ENCODE measurements at places on chromosomes 2 and 18.

DNA sequence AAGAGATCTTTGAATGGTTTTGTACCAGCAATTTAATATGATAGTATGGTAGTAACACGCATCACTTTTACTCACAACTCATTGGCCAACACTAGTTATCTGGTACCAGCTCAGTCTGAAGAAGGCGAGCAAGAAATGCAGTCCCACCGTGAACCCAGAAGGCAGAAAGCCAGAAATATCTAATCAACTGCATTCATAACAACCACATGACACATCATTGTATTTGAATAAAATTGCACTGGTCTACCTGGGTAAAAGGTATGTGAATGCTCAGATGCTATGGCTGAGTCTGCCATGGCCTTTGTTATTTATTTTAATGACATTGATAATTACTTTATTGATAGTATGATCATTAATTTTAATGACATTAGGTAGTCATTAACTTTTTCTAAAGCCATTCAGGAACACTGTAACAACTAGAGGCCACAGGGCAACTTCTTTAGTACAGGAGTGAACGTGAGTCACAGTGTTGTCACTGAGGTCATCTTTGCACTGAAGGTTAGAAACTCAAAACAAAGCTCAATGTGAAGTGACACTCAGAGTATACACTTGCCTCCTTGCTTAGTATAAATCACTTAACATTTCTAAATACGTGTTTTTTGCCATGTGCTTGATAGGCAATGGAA, 475.6 kb upstream of the TNP1 start:
- DNase-seq: no peak

GRCh38 chr2:226477221-226478108, 322.2 kb downstream of the IRS1 start:
- no peak for DNase-seq

DNA sequence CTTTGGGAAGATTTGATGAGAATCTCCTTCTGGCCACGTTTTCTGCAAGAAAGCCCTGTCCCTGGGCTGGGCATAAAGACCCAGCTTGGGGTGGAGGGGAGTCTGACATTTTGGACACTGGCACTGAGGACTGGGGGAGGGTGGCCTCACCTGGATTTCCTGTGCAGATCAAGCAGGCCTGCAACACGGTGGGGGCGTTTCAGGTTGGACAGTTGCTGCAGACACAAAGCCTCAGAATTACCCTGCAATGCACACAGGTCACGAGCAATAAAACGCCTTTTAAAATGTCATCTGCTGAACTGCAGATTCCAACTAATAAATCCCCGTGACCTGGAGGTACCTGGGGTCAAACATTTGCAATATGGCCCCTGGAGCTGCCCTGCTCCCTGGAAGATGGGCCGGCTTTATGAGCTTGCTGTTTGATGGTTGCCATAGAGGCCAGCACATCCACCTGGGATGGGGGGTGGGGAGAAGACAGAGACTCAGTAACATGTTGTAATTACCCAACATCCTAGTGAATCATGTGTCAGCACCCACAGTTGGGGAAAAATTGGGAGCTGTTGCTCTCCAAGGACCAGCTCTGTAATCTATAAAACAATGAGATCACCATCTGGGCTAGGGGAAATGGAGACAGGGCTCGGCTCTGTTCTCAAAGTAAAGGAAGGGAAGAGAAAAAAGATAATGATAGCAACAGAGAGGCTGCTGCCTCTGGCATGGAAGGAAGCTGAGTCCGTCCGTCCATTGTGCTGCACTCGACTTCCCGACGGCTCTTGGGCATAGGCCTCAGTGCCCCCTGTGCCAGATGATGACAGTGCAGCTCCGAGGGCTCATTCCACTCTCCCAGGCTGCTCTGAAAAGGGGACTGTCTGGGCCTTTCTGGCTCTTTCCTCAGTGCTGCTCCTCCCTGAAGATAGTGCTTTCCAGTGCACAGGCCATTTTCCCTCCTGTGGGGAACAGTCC, 340.3 kb downstream of the CYRIA start:
- DNase-seq: no peak

DNA sequence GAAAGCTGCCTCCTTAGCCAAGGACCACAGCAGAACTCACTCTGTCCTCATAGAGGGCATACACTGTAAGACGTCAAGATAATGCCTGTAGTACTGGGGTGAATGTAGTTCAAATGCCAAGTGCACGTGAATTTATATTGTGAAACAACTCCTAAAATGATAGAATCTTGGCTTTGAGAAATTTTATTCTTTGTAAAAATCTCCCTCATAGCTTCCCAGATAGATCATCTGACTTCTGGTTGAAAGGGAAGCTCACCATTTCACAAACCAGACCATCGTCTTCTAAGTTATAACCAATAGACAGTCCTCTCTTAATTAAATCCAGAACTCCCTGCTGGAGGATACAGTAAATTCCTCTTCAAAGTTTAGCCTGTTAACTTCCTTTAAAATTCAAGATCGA, 110.9 kb upstream of the MSTN start:
- DNase-seq: no peak

DNA sequence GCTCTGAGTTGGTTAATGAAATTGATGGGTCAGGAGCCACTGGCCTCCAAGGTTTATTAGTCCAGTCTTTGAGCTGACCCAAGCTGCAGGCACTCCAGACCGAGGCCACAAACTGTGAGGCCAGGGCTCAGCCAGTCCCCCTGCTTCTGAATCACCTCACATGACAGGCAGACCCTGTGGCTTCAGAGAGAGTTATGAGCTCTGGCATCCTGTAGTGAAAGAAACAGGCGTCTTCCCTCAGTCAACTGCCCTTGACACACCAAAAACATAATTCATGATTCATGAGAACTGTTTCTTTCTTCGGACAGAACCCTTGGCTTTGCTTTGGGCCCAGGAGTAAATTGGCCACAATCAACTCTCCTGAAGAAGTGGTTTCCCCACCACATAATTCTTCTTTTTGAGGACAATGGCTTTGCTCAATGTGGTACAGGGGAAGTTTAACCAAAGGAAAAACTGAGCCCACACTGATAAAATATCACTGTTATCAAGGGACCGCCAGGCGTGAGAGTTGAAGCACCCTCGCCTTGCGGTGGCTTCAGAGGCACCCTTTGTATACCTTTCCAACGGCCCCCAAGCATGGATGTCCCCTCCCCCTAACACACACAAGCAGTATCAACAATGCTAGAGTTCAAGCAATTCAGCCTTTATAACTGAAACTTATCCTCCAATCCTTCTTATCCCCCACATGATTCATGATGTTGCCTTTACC, 226.9 kb downstream of the CYRIA start:
- DNase-seq: no peak

DNA sequence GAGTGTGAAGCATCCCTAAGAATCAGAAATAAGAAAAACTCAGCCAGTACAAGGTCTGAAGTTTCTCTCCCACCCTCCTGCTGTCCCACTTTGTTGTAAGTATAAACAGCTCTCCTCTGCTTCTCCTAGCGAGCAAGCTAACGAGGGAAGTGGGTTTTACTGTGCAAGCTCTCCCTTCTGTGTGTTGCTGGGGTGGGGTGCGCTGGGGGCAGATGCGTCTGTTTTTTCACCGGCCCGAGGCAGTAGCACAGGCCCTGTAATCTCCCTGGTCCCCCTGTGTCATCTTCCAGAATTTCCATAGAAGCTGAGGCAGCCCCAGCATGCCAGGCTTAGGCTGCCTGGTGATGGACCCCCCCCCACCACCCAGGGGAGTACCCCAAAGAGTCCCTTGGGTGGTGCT, 9.4 kb upstream of the CXCR4 start:
- no peak for DNase-seq

GRCh38 chr2:10900216-10901109, 11.3 kb upstream of the KCNF1 start:
- DNase-seq: no peak

DNA sequence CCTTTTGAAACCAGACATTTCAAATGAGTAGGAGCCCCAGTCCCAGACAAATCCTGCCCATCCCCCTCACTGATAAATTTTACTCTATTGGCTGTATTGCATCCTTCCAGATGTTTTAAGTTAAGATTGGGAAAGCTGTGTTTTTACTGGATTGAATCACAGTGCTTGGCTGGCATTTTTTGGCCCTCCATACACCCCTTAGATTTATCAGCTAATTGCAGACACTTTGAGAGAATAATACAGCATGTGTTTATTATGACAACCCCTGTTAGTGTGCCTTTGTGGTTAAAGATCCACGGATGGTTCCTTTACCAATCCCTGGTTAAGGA, 74.9 kb downstream of the ANTXR1 start:
- DNase-seq: no peak

DNA sequence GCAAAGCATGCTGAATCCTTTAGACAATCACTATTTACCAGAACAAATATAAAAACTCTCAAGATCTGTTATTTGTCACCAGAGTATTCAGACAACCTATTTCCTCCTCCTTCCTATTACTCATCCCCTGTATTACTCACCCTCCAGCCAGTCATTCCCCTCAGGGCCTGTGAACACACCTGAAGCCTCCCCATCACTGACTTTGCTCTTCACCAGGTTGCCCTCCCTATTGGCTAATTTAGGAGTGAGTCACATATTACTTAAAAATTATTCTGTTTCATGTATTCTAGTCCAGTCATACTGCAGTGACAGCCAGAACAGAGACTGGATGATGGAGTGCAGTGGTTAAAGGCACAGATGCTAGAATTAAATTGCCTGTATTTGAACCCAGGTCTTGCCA, 3.7 kb upstream of the ATG16L1 start:
- DNase-seq: peak; percentile 66

DNA sequence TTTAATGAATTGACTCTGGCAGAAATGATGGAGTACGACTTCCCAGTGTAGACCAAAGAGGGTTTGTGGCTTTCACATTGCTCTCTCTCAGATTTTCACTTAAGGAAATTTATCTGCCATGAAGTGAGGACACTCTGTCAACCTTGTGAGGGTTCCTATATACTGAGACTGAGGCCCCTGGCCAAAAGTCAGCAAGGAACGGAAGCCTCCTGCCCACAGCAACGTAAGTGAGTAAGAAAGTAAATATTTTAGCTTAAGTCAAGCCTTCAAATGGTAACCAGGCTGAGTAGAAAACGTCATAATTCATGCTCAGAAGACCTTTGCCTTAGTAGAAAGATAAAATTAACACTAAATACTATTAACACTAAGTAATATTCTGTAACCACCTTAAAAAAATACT, 1080.5 kb upstream of the ACVR2A start:
- DNase-seq: no peak

GRCh38 chr2:26696351-26696816, 3.9 kb downstream of the KCNK3 start:
- no peak for DNase-seq

DNA sequence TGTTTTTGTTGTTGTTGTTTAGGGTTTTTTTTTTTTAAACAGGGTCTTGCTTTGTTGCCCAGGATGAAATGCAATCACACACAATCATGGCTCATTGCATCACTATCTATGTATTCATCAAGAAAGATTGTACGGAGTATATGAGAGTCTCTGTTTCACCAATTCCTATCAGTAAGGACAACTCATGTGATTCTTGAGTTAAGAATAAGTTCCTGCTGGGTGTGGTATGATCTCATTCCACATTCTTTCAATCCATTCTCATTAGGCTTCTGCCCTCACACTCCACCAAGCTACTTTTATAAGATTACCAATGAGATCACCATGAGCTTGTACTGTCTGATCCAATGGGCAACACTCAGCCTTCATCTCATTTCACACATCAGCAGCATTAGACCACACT, 9.1 kb upstream of the AP1S3 start:
- no peak for DNase-seq

DNA sequence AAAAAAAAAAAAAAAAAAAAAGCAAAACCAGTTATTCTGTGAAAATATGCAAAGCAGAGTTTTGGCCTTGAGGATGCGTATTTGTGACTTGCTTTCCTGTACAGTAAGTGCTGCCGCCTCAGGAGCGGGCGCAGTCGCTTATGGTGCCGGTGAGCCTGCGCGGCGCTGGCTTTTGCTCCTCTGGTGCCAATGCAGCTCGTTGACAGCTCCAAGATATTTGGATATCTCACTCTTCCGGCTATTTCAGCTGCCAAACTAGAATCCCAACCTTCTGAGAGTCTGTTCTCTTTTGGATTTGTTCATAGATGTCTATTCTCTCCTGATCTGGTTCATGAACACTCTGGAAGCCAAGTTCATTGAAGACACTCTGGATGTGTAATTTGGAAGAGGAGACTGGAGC, 184.1 kb downstream of the AGAP1 start:
- DNase-seq: no peak

DNA sequence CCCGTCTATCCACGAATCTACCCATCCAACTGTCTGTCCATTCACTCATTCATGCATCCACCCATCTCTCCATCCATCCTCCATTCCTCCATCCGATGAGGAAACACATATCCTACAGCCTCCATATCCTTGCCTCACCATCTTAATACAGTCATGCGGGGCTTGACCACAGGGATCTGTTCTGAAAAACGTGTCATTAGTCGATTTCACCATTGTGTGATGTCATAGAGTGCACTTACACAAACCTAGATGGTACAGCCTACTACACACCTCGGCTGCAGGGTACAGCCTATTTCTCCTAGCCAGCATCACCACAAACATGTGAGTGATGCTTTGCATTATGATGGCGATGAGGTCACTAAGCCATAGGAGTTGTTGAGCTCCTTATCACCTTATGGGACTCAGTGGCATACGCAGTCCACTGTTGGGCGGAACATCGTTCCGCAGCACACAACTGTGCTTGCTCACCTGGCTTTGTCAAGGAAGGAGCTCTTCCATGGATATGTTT, 1.9 kb upstream of the NT5DC4 start:
- no peak for DNase-seq

GRCh38 chr2:120237491-120237902, 14.3 kb upstream of the TMEM185B start:
- no peak for DNase-seq

GRCh38 chr2:88866756-88867155, 175.3 kb downstream of the RPIA start:
- no peak for DNase-seq

DNA sequence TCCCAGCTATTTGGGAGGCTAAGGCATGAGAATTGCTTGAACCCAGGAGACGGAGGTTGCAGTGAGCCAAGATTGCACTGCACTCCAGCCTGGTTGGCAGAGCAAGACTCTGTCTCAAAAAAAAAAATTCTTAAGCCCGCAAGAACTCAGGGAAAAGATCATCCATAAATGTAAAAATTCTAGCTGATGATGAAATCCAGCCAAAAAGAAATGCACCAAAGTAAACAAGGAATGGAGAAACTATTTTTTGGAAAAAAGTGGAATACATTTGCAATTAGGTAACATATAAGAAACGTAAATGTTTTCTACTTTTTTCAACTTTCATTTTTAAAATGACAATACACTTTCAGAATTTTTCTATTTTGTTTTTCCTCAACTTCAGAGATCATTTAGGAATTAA, 61.3 kb downstream of the ASXL2 start:
- no peak for DNase-seq

GRCh38 chr2:130819608-130820278, 17.0 kb upstream of the ARHGEF4 start:
- no peak for DNase-seq

All from stimulated activated CD8-positive, alpha-beta memory T cell treated with anti-CD3 and anti-CD28 coated beads, Interleukin-4, amount 100 ng/mL, for 48 hours (primary cell).